ENCODE measurements at places on chromosomes 7 and 10.
A peak's percentile ranks its signal among the peaks of the same experiment; 100 is the strongest.

DNA sequence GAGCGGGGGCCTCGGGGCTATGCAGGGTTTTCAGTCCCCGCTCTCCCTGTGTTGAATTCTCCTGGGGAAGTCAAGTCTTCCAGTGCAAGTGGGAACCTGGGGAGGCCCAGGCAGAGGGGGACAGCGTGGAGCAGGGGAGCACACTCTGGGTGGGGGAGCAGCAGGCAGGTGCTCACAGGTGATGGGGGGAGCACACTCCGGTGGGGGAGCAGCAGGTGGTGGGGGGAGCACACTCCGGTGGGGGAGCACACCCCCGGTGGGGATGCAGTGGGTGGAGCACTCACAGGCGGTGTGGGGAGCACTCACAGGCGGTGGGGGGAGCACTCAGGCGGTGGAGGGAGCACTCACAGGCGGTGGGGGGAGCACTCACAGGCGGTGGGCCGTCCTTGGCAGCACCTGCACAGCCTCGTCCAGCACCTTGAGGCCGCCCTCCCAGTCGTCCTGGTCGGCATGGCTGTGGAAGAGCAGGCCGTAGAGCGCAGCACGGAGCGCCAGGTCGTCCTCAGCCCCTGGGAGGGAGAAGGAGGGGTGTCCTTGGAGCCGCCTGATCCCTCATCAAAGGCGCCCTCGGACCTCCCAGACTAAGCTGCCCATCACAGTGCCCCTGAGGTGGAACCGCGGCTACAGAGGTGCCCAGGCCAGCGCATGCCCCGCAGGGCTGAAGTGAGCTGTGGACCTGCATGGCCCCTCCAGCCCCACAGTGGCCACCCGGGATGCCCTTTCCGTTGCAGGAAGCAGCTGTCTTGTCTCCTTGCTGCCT, 56.7 kb downstream of the CFAP46 start:
- no peak for DNase-seq

GRCh38 chr7:155618708-155619633, 25.5 kb upstream of the RBM33 start:
- no peak for DNase-seq

DNA sequence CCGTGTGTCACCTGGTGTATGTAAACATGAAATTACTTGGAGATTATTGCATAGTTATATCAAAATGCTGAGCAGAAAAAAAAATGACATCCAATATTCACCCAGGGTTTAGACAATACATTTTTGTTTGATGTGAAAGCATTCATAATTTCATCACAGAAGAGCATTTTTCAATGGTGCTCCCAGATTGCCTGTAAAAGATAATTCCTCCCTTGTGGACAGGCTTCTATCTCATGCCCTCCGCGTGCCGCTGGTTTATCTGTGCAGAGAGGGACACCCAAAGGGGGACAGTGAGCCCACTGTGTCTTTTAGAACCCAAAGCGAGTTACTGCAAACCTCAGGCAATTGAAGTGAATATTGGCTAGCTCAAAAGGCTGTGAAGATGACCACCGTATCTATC, 126.2 kb upstream of the KLF6 start:
- no peak for DNase-seq

DNA sequence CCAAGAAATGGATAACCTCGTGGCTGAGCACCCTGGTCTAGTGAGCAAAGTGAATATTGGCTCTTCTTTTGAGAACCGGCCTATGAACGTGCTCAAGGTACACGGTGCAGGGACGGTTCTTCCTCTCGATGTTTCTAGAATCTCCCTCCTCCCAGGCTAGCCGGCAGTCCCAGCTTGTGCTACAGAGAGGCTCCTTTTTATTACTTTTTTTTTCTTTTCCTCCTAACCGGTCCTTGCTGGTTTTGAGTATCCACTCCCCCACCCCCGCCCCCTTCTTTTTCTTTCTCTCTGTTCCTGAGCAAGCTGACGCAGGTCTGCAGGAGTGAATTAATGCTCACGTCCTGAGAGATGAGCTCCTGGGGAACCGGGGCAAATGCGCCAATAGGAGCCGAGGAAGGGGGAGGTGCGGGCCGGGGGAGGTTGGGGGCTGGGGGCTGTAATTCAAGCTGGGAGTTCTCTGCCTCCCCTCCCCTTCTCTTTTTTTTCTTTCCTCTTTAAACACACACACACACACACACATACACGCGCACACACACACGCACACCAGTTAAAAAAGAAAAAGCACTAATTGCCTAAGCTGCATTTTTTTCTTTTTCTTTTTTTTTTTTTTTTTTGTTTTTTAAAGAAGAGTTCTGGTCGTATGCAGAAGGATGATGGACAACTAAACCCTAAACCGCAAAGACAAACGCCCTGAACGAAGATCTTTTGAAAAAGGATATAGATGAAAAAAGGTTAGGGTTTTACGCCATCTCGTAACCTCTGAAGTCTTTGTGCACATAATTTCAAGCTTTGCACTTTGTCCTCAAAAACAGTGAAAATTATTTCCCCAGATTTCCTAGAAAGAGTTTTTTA, 6.6 kb downstream of the CPA2 start:
- peak; percentile 29 for DNase-seq

GRCh38 chr7:130667593-130668257, 823 bp downstream of the COPG2 start:
- peak; percentile 27 for DNase-seq

DNA sequence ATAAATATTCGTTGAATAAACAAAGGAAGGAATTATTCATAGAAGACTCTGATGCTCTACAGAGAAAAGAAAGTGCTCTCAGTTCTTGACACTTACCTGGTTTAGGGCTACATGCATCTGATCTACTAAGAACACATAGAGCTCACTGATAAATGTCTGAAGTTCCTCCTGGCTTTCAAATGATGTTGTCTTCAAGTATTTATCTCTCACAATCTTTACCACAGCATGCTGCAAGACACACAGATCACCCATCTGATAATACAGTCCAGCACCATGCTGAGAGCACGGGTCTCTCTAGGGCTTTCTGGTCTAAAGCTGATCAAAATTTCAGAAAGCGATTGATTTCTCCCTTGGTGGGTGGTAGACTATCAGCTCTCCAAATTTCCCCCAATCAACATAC, 44.5 kb upstream of the MRPS16 start:
- no peak for DNase-seq

DNA sequence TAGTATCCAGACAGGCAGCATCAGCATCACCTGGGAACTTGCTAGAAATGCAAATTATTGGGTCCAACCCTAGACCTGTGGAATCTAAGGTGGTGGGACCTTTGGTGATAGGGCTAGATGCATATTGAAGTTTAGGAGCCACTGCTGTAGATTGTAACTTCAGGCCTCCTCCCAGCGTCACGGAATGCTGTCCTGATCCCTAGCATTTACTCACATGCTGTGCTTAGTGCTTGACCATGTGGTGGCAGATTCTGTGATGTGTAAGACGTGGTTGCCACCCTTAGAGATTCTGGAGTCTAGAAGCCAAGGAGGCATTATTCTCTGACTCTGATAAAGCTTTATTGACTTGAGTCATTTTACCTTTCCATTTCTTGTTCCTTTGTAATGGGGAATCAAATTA, 13.5 kb downstream of the AHR start:
- no peak for DNase-seq

DNA sequence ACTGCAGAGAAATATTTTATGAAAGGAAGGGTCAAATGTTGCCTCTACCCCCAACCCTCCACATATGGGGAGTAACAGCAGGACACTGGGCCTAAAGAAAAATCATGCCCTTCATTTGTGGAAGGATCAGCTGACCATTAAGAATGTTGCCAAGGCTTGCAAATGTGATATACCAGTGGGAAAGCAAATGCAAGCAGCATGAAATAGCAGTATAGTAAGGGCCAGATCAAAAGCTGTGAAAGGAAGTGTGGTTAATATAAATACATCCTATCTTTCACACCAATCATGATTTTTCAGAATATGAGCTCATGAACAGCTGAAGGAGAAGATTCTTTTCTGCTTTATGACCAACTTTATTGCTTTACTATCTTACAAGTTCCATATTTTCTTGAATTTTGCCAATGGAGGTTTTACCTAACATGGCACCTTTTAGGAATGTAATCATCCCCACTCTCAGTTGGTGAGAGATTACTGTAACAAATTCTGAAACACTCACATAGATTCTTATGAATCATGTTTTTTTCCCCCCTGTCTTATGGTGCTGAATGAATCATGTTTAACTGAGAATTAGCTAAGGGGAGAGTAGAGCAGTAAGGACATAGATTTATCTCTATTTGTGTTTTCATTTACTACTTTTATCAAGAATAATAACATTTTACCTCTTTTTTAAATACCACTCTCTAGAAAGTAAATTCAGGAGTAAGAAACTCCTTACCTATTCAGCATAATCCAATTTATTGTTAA, 12.1 kb upstream of the ATAD1 start:
- no peak for DNase-seq

GRCh38 chr7:14115701-14116100, 126.2 kb upstream of the ETV1 start:
- no peak for DNase-seq

GRCh38 chr10:77710759-77711682, 73.4 kb upstream of the KCNMA1 start:
- DNase-seq: peak; percentile 39

- DNase-seq: no peak
These were observed 82.3 kb downstream of the UNCX start for GRCh38 chr7:1314908-1315450.

DNA sequence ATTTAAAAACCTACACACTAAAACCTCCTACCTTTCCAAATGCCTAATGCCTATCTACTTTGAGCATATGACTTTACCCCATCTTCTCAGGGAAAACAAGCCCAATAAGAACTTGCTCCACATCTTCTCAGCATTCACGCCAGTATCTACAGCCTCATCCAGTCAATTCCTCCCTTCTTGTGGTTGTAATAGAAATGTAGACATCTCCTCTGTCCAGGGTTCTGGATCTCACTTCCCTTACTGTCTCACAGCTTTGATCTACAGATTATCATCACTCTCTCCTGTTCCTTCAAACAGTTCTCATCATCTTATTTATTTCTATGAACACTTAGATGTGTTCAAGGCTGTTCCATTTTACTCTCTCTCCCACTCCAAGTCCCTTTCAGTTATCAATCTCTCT, 70.4 kb upstream of the NOBOX start:
- DNase-seq: no peak

DNA sequence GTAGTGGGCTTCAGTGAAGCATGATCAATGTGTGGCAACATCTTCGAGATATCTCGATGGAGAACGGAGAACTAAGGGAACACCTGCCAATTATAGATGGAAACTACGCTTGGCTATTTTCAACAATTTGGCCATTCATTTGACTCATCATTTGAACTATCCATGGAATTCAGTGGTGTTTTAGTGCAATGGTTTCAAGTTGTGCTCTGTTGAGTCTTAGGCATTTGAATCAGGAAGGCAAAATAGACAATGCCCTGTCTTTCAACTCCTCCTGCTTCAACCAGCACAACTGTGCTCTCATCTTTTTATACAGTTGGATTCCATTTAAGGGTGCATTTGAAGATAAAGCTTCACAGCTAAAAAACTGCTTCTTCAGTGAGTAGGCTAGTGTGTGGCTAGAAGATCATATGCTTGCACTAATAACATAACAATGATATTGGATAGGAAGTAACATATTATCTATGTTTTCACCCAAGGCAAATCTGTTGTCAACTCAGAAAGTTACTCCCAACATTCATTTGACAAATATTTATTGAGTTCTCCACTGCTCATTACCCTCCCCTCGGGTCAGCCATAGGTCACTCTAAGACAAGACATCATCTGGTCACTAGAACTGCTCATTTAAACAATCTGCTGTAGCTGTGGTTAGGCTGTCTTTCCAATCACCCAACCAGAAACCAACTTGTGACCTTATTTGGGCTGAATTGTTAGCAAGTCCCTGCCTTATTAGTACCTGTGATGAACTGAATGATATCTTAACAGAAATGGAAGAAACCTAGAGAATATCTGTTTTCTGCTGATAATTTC, 314.1 kb upstream of the SP4 start:
- DNase-seq: no peak

- DNase-seq: no peak
These were observed 373.6 kb downstream of the CDC14C start for GRCh38 chr7:49297958-49298357.

DNA sequence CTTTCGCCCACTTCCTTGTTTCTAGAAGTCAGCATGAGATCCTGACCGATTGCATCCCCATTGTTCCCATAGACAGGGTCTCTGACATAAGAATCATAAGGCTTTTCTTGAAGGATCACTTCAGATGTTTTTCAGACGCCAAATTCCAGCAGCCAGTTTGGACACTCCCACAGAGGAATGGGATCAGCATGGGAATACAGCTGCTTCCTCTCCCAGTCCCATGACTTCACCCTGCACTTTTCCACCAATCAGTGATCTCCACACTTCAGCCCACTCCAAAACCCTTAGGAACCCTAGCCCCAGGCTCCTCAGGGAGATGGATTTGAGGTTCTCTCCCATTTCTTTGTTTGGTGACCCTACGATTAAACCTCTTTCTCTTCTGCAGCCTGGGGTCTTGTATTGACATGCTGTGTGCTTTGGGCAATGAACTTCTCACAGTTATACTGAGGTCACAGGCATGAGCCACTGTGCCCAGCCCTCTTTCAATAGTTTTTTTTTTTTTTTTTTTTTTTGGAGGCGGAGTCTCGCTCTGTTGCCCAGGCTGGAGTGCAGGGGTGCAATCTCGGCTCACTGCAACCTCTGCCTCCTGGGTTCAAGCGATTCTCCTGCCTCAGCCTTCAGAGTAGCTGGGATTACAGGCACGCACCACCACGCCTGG, 52.8 kb upstream of the CHST3 start:
- no peak for DNase-seq

GRCh38 chr7:126799541-126799940, 453.2 kb downstream of the GRM8 start:
- DNase-seq: no peak

- DNase-seq: no peak
These were observed 86.0 kb downstream of the VWDE start for GRCh38 chr7:12317675-12318074.

DNA sequence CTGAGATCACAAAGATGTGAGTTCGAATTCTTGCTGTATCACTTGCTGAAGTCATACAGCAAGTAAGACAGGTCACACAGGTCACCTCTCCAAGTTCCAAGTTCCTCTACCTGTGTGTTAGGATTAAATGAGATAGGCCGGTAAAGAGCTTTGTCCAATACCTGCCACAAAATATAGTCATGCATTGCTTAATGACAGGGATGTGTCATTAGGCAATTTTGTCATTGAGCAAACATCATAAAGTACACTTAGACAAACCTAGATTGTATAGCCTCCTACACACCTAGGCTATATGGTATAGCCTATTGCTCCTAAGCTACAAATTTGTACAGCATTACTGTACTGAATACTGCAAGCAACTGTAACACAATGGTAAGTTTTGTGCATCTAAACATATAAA, 469.4 kb downstream of the KCNMA1 start:
- DNase-seq: no peak

DNA sequence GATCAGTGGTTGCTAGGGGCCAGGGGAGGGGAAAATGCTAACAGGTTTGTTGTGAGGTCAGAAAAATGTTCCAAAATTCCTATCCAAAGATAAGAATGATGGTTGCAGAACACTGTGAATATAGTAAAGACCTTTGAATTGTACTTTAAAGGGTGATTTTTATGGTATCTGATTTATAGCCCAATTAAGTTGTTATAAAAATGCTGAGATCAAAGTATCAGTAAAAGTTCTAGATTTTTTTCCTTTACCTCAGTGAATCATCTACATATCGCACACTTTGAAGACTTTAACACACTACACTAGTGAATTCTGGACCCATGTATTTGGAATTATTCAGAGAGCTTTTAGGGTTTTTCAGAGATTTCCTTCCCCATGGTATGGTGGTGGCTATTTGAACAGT, 275.4 kb downstream of the WDR37 start:
- DNase-seq: no peak

Measured in substantia nigra (tissue), 51 donors.